ENCODE measurements at places on chromosomes 6 and 20.

- DNase-seq = peak; percentile 86
Measured at GRCh38 chr6:106512048-106512967, 117.0 kb downstream of the RTN4IP1 start.

- DNase-seq = no peak
Measured at GRCh38 chr6:80439721-80440470, 333.4 kb downstream of the BCKDHB start.

DNA sequence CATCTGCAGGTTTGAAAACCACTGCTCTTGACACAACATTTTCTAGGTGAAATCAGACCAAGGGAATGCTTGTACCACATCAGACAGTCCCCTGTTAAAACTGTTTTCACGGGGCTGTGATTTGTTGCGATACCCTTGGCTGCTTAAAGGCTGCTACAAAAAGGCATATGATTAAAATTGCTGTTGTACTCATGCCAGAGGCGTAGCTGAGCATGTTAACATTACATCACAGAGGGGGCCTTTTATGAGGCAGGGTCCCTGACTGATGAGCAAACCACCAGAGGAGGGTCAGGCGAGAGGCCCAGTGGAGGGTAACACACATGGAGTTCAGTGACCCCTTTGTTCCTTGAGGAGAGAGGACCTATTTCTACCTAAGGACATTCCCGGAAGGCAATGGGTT, 70.4 kb upstream of the CDYL start:
- DNase-seq = no peak

DNA sequence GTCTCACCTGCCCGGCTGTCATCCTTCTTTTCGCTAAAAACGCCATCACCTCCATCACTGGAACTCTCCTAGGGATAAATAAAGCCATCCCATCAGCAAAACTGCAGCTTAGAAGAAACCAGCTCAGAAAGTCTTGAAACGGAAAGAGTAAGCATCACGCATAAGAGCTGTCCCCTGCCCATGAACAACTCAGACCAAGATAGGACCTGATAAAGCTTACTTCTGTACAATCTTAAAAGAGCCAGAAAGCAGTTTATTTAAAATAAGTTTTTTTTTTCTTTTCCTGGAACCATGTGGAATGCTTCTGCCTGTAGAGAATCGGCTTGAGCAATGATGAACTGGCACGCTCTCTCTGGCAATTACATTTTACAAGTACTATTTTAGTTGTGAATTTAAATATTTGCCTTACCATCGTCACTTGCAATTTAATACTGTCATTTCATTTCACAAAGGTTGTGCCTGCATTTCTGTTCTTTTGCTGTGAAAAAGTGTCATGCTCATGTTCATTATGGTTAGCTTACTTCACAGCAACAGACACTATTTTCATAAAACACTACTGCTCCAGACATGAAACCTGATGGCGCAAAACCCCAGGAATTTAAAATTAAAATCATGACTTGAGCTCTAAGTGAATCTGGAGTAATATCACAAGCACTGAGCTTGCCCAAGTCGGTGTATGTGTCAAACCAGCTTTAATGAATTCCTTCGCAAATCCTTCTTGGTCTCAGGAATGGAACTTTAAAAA, 59.6 kb upstream of the EMILIN3 start:
- no peak for DNase-seq

DNA sequence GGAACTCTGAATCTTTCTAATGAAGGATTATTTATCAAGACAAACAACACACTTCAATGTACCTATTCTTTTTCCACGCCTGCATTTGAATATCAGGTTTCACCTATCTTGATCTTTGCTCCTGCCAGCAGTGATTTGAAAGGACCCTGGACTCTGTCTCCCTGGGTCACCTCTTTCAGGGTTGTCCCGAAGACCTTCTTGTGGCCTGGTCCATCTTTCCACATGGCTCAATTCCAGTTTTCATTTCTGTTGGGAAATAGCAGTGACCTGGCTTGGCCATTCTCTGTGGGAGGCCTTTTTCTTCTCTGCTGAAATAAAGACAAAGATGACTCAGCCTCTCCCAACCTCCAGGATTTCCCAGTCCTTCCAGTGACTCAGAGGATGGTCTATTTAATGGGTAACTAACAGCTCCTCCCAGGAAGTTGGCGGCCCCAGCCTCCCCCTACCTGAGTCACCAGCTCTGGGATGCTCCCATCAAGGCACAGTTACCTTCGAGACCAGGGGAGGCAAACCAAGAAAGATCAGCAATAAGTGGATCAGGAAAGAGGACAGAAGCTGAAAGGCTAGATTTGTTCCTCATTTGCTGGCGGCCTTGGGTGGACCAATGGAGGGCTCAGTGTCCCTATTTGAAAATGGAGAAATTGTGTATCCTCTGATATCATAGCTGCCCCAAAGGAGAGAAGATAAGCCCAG, 120.2 kb upstream of the RNF24 start:
- no peak for DNase-seq

GRCh38 chr6:80331974-80332373, 225.5 kb downstream of the BCKDHB start:
- DNase-seq = no peak

DNA sequence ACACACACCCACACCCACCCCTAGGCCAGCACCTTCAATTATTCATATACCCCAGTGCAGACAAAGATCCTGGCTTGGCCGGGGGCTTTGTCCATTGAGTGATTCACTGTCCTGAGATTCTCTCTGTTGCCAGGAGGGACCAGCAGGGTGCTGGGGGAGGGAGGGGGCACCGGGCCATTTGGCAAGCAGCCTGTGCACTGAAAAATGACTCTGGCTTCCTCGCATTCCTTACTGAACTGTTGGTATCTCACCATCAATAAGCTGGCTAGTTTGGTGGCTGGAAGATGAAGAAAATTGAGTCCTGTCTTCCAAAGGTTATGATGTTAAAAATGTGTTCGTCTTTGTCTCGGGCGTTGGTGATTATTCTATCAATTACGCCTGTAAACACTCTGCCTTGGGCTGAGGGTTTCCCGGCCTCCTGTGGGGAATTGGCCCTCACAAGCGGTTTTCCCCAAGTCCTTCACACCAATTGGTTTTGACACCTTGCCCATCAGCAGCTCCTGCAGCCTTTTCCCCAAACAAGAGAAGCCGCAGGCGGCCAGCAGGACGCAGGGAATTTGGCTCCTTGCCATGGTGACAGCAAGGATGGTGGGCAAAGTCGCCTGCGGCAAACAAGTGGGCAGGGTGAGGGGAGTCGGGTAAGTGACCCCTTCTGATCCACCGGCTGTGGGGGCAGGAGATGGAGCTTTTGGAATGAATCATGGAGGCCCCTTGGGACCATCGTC, 4.9 kb downstream of the VSTM2L start:
- DNase-seq = no peak

GRCh38 chr6:109383438-109383940, 1.2 kb upstream of the CD164 start:
- no peak for DNase-seq

- no peak for DNase-seq
Measured at GRCh38 chr6:128352366-128352765, 168.0 kb downstream of the PTPRK start.

DNA sequence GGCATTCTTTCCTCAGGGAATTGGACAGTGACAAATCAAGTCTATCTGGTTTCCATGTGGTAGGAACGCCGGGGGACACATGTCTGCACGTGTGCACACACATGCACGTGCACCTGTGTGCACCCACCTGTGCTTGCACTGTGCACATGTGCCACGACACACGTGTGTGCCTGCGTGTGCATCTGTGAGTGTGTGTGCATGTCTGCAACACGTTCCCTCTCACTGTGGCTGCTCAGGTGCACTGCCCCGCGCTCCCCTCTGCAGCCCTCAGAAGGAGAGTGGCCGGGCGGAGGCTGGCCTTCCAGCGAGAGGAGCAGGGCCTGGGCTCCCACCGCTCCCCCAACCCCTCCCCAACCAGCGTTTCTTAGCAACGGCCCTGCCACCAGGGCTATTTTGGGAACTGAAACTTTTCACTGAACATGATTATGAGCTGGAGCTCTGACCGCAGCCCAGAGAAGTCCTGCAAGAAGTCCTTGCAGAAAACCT, 147.8 kb downstream of the PHACTR3 start:
- DNase-seq = no peak

- no peak for DNase-seq
Measured at GRCh38 chr6:19127081-19127480, 710.1 kb upstream of the ID4 start.

GRCh38 chr6:160365117-160365516, 16.9 kb downstream of the SLC22A3 start:
- no peak for DNase-seq

- DNase-seq = no peak
Measured at GRCh38 chr6:47633141-47633540, 65.2 kb upstream of the ADGRF4 start.

DNA sequence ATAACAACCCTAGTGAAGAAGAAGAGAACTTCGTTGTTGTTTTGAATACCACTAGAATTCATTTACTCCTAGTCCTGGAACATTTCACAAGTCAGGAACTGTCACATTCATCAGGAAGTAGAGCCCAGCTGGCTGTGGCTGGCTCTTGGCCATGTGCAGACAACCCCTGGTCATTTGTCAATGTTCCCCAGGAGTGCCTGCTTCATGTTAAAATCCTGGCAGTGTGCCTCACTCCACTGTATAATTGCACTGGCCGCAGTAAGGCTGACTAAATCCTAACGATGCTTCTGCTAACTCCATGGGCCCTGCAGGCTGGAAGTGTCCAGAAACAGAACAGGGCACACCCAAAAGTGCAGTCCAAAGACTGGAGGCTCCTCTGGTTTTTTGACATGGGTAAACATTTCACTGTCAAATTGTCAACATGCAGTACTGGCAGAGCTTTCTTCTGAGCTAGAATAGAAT, 41.5 kb upstream of the ADGRF1 start:
- DNase-seq = no peak

GRCh38 chr6:70221025-70221714, 81.7 kb downstream of the COL9A1 start:
- no peak for DNase-seq

DNA sequence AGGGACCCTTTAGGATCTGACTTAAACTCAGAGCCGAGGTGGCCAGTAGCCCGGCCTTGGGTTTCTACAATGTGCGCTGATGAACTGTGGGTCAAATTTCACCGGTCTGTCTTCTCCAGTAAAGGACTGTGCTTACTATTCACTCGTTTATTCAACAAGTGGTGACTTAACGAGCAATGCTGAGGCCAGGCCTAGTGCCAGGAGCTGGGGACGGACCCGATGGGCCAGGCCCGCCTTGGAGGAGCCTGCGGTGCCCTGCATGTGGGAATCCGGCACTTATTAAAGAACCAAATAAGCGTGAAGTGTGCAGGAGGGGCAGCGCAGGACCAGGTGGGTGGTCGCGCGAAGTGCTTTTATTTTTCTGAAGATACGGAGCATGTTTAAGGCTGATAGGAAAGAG, 24.0 kb downstream of the CTCFL start:
- DNase-seq = no peak

GRCh38 chr6:118198746-118199145, 291.7 kb downstream of the SLC35F1 start:
- no peak for DNase-seq

DNA sequence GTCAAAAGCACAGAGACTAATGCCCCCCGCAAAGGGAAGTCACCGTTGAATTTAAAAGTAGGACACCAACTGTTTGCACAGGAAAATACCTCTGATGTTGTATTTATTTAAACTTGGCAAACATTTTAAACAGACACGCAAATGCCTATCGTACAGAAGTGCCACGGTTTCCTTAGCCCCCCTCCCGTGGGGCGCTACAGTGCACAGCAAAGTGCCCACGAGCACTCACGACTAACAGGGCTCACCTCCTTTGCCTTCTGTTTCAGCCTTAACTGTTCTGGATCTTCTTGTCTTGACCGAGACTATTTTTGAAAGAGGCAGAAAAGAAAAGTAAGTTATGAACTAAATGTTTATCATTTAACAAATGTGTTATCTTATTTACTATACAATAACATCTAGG, 67.8 kb downstream of the TAF4 start:
- DNase-seq = no peak

GRCh38 chr20:8298426-8299043, 166.5 kb downstream of the PLCB1 start:
- no peak for DNase-seq

DNA sequence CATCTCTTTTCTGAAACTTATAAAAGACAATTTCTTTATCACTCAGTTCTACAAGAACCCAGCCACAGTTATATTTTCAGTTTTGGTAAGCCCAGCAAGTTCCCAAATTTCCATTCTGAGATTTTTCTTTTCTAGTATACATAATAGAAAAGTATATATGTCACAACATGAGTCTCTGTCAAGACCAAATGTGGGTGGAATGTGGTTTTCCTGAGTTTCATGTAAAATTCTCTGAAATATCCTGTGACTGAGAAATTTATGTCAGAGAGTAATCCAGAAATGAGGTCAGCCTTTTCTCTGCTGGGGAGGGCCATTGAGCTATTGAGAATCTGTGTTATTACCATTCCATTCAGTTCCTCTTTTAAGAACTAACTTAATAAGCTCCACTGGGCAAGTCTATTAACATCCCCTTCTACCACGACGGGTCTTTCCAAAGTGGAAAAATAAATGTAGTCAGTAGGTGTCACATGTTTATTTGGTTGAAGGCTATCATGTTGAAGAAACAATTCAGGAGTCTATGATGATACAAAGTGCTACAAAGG, 100.7 kb upstream of the HMGN3 start:
- DNase-seq = no peak

DNA sequence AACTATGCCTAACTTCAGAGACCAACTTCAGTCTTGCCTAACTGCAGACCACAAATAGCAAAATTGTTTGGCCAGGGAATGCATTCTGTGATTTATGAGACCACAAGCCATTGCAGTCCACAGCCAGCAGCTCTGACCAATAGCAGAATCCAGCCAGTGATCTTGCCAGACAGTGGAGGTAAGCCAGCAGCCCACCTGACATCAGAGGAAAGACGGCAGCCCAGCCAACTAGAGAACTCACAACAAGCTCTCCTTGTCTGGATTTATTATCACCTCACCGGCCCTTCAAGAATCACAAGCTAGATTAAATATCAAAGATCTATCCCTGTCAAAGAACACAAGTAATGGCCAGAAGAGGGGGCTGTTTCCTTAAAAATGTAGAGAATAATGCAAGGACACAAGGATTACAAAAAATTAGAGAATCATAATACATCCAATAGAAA, 66.5 kb upstream of the SLC35F1 start:
- no peak for DNase-seq

GRCh38 chr6:139250296-139251044, 41.3 kb downstream of the TXLNB start:
- peak; percentile 69 for DNase-seq

DNA sequence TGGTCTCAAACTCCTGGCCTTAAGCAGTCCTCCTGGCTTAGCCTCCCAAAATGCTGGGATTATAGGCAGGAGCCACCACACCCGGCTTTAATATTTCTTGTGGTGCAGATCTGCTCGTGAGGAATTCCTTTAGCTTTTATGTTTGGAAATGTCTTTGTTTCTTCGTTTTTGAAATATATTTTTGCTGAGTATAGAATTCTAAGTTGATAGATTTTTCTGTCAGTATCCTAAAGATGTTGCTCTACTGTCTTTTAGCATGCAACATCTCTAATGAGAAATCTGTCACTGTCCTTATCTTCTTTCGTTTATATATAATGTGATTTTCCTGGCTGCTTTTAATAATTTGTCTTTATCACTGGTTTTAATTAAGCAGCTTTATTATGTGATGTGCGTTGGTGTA, 75.1 kb downstream of the ZFAND3 start:
- DNase-seq = no peak

- no peak for DNase-seq
Measured at GRCh38 chr6:47071681-47072080, 29.5 kb upstream of the ADGRF1 start.

GRCh38 chr6:50610562-50610961, 102.8 kb upstream of the TFAP2D start:
- no peak for DNase-seq

- no peak for DNase-seq
Measured at GRCh38 chr6:149890629-149891045, 7.3 kb downstream of the RAET1E start.

GRCh38 chr6:16759181-16759645, 2.0 kb downstream of the ATXN1 start:
- DNase-seq = no peak
